Hepatocyte (in vitro differentiated cells): ENCODE measurements at places on chromosomes 11 and 22.

DNA sequence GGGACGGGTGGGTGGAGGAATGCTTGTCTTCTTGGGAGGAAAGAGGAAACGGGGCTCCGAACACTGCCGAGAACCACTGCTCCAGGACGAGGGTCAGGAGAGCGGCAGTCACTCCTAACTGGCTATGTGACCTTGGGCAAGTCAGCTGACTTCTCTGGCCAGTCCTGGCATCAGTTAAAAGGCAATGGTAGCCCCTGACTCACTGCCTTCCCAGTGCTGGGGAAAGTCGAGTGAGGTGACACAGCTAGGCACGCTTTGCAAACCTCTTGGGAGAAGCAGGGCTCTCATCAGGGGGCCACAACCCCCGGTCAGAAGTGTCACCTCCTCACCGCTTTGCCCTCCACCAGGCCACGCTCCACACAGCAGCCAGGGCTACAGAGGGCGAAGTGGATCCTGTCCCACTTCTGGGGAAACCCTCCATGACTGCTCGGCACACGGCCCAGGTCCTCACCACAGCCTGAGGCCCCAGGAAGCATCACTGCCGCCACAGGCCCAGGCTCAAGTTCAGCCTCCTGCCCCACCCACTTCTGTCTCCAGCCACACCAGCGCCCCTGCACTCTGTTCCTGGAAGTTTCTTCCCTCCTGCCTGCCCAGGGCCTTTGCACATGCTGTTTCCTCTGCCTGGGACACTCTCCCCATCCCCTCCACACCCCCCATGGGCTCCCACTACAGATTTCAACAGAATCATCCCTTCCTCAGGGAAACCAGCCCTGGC is 16.3 kb downstream of the IL2RB start:
- DNase-seq, result no peak

DNA sequence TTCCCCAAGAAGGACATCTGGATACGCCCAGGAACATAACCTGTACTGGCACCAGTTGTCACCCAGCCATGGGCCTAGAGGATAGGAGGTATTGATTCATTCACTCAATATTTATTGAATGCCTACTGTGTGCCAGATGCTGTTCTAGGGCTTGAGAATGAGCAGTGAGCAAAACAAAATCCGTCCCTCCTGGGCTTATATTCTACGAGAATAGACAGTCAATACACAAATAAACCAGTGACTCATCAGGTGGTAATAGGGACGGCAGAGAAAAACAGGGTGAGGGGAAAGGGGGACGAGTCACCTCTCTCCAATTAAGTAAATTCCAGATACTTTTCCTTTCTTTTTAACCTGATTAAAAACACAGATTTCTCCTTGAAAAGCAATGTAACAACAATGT is 103.5 kb downstream of the MICAL2 start:
- DNase-seq, result no peak

DNA sequence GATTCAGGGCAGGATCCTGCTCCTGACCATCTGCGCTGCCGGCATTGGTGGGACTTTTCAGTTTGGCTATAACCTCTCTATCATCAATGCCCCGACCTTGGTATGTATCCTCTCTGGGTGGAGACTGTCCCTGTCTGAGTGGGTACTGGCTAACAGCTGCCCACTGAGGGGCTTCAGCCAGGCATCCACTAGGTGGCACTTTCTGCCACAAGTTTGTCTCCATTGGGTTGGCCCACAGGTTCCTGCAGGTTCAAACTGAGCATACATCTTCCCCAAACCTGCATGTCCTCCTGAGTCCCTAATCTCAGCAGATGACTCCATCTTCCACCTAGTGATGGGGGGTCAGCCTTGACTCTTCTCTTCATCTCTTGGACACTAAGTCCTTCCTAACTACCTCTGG is 4.4 kb downstream of the SLC2A11 start:
- DNase-seq, result peak; percentile 50

DNA sequence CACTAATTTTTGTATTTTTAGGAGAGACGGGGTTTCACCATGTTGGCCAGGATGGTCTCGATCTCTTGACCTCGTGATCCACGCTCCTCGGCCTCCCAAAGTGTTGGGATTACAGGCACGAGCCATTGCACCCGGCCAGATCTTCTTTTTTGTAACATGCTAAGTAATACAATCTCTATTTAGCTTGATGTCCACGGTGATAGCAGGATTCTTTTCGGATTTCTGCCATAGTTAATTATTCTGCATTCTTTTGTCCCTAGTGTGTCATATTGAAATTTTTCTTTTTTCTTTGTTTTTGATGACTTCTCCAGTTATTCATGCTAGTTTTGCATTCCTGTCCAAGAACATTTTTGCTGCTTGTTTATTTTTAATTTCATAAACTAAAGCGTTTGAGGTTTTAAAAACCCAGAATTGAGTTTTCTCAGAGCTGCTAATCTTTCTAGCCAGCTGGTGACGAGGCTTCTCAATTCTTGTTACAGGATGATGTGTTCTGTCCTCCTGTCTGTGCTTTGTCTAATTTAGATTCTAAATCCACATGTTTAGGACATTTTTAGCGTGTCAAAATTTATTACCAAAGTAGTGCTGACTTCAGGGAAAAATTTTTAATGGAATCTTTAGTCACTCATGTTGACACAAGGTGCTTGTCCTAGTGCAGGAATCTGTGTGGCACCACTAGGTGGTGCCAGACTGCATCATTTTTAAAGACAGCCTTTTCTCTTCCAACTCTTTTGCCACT is 21.8 kb downstream of the NF2 start:
- DNase-seq, result peak; percentile 78

GRCh38 chr11:60951904-60952741 is at the start of gene SLC15A3:
Gene SLC15A3, minus strand, starts transcription at chr11:60952176. Its CDS starts 625 bp downstream, at chr11:60951551.
- DNase-seq, result no peak

DNA sequence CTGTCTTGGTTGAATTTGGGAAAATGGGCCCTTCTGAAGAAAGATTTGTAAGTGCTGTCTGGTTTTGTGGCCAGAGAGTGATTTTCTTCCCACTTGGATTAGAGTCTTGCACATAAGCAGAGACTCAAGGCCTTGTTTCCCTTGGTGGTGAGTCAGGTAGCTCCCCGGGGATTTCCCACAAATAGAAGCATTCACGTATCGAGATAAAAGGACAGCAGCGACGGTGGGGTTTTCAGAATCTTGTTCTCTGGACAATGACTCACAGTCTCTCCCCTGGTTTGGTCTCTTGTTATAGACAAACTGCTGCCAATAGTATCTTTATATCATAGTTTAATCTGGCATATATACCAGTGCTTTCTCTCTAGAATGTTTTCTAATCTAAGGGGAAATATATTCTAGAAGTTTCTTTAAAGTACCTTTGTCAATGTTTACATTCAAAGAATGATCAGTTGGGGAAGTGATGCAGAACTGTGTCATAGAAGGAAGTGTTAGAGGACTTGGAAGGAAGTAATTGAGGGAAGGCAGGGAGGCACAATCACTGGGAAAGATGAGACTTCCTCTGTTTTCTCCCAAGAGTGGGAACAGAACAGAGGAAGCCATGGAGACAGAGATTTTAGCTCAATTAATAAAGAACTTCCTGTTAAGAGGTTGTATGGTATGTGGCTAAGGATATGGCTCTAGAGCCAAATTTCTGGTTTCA is 18.1 kb downstream of the POLA2 start:
- DNase-seq, result peak; percentile 88

DNA sequence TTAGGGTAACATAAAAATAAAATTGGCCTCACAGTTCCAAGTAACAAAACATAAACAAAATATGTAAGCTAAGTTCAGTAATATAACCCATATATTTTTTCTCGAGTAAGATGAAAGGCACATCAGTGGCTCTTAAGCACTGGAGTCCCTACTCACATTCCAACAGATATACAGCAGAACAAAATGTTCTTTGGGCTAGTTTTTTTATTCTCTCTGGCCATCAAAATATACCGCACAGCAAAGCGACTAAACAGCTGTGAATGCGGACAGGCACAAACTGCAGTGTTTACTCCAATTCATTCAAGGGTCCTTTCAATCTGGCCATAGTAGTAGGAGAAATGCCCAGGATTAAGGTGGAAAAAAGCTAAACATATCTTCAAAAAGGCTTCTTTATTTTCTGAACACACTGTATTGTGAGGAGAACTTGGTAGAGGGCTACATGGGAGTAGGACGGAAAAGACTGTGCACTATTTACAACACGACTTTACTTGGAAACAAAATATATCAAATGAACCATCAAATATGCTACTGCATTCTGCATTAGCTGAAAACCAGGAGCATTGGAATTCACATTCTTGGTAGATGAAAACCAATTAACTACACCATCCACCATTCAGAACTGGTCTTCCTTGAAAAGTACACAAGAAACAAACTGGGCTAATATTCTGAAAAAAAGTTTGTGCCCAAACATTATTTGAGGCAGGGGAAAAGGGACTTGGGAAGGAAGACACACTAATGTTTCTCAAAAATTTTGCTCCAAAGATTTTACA is 4.4 kb downstream of the CDON start:
- DNase-seq, result no peak

DNA sequence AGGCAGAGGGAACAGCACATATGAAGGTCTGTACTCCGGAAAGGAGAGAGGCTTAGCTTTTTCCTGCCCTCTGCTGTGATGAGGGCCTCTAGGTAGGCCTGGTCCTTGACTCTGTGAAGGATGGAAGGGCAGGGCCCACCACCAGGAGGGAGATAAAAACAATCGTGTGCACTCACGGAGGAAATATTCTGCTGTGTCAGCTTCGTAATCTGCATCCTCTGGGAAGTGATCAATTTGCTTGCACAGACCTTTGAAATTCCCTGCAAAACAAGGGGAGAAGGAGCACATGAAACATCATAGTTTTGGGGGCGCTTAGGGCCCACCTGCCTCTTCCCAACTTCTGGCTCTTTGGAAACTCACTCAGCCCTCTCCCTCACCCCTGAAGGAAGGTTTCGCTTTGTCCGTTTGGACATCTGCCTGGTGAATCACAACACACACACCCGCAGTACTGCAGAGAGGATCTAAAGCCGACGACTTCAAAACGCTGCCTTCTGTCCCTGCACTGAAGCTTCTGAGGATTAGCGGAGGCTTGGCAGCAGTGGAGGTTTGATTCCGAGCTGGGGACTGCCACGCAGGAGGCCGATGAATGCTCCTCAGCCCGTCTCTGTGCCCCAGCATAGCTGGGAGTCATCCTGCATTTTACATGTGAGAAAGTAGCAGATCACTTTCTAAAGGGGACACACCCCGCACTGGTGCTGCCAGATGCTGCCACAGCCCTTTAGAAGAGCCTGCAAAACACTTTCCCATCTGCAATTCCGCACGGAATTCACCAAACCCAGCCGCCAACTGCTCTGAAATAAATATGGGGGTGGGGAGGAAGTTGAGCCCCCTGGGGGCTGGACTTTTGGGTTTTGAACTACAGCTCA is 58.6 kb upstream of the EIF3D start:
- no peak for DNase-seq

DNA sequence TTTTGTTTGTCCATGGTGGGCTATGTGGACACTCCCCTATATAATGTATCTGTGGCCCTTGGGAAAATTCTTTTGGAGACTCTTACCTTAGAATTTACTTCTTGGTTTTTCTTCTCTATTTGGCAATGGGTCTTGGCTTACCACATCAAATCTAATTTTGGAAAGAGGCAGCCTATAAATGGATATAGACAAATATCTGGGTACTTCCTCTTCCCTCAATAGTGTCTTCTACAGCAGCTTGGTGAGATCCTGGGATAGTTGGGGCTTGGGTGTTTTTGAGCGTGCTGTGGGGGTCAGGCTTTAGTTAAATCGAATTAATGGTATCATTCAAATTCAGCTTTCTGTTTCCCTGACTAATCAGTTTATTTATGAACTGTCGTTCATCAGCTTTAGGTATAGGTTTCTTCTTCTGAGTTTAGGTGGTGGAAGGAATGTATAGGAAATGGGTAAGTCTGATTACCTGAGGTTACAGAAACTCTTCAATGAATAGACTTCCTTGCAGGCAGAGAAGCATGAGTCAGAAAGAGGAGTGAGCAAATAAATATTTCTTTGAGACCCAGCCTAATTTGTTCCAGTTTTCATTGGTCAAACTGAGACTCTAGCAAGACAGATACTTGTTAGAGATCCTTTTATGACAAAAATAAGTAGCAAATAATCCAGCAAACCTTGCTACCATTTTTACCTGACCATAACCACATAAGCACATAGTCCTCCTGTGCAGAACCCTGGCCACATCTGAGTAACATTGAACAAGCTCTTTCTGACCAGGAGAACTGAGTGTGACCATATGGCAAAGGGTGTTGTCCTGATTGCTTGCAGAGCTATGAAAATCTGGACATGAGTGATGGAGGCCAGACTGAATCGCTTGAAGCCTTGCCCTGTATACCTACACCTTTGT is 68.6 kb upstream of the SORL1-AS1 start:
- no peak for DNase-seq

DNA sequence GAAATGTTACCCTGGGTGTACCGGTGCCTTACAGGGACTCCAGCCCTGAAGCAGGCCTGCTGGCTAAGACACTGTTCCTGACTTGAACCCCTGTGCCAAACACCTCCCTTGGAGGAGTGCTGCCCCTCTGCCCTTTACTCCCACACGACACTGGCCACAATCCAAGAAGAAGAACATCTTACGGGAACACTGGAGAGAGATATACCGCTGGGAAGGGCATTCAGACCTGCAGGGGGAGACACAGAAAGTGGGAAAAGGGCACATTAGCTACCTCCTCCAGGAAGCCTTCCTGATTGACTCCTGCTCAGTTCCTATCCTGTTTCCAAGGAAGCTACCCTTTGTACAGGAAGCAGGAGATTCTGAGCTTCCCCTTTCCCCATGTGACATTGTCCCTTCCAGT is 18.7 kb downstream of the TMPRSS13 start:
- DNase-seq, result no peak

- DNase-seq, result no peak
These were observed 200.3 kb downstream of the MYO18B start for GRCh38 chr22:25942115-25942855.

DNA sequence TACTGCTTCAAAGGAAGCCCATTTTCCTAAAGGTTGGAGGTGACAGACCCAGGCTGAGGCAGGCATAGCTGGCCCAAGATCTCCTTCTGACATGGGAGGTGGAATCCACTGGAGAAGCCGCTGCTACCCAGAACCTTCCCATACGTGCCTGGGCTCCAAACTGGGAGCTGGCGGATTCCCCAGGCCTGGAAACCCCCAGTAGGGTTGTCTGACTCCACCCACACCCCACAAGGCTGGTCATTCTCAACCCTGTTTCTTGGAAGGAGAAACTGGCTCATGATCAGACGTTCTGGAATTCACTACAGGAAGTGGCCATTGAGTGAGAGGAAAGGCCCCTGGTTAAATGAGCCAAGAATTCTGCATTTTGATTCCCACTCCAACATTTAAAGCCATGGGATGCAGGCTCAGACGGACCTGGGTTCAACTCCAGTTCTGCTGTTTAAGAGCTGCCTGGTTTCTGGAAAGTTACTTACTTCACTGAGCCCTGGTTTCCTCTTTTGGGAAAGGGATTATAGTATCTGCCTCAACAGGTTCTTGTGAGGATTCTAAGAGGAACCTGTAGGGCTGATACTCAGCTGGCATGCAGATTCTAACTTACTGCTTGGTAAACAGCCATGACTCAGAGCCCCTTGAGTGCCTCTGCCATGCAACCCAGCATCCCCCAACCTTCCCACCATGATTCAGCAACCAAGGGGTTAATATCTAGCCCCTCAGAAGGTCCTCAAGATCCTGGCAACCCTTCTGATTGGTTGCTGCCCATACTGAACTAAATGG is 19.4 kb upstream of the TSKU start:
- DNase-seq, result no peak

- no peak for DNase-seq
These were observed 7.2 kb downstream of the FAM118A start for GRCh38 chr22:45316796-45317526.
